Activated CD4-positive, alpha-beta T cell treated with anti-CD3 and anti-CD28 coated beads, Interleukin-2, amount 10 ng/mL, durations not matched to agents 7 days and 5 days (primary cell): ENCODE measurements at places on chromosomes 2 and 18. TPM values are rescaled to one million over a fixed set of nuclear protein-coding genes. Genes with fewer than 3 reads are reported as not detected.
A peak's percentile ranks its signal among the peaks of the same experiment; 100 is the strongest.

DNA sequence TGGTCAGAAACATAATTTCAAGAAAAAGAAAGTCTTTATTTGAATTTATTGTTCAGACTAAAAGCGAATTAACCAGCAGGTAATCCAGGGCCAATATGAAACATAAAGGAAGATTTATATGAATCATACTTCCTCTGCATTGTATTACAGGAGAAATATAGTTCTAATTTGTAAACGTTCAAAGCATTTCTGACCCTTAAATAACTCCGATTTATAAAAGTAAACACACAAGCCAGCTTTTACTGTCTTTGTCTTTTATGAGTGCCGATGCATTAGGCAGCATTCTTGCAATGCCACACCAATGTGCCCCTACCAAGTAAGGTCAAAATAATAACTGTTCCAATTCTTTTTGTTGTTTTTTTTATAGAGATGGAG, 118.8 kb upstream of the RBBP8 start:
- no peaks in the 10 kb centered on the region for H3K4me1 ChIP-seq
- H3K27ac ChIP-seq, result no peak overlapping the region
- H3K36me3 ChIP-seq, result no peaks in the 10 kb centered on the region
- no peak overlapping the region for H3K4me3 ChIP-seq
- no peak for DNase-seq

DNA sequence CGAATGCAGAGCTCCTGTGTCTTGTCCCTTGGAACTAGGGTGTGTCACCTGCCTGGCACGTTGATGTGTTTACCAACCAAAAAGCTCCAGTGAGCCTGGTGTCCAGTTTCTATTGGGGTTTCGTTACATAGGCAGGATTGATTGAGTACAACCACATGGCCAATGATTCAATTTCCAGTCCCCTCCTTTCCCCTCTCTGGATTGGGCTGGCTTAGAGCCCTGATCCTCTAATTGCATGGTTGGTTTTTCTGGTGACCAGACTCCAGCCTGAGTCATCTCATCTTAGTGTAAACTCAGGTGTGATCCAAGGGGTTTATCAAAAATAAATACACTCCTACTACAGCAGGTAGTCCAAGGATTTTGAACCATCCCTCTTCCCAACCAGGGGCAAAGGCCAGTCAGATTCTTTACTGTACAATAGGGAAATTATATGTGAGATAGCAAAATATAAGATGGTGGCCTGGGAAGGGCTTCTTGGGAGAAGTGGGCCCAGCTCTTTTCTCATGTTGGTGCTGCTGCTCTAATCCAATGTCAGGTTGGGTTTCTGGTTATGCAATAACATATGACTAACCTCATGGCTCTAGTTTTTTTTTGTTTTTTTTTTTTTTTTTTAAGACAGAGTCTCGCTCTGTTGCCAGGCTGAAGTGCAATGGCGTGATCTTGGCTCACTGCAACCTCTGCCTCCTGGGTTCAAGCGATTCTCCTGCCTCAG, 64.7 kb upstream of the MGAT5 start:
- H3K27ac ChIP-seq, result no peak overlapping the region
- H3K27me3 ChIP-seq, result no peaks in the 10 kb centered on the region
- no peak for DNase-seq
- peaks cover 31% of the 10 kb centered on the region for H3K36me3 ChIP-seq

DNA sequence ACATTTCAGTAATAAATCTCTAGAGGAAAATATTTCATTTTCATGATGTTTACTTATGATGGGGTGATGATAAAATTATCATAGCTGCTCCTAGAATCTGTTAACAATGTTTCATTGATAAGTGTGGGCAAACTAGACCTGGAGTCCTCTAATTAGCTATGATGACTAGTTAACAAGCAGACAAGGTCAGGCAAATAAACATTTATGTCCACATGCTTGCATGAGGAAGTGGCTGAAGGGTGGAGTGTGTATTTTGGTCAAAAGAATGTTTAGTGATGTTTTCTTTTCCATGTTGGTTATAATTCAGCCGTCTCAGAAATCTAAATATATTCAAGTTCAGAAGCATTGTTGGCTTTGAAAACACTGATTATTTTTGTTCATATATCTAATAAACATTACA, 99.9 kb upstream of the FN1 start:
- peaks cover 2% of the 10 kb centered on the region for H3K27me3 ChIP-seq
- H3K27ac ChIP-seq, result no peak overlapping the region
- no peak overlapping the region for H3K4me3 ChIP-seq
- no peak for DNase-seq

DNA sequence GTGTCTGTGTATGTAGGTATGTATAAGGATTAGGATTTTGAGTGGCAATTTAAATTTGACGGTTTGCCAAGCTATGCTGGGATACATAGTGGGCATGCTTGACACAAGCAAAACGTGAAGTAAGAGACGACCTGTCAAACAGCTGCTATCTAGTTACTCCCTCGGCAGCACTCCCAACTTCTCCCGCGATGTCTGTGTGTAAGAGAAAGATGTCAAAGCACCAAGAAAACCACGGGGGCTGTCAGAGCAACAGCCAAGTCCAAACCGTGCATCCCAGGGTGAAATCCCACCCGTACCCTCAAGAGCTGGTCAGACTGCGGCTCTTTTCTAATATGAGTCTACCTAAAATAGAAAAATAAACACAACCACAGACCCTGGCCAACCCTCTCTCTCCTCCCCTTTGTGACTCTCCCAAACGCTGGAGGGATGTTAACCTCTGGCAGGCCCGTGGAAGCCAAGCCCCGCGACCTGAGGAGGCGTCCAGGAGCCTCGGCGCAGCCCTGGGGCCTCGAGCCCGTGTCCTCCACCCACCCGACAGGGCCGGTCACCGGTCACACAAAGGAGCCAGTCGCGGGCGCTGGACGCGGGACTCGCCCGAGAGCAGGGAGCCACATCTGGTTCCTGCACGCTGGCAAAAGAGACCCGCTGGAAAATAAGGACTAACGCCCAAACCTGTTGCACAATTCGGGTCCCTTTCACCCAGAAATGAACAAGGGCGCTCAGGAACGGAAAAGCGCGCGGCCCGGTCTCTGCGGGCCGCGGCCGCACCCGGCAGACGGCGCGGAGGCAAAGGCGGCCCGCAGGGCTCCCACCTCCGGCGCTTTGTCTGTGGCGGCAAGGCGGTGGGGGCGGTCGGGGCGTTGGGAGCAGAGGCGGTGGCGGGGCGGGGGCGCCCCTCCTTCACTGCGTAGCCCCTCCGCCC, 925 bp downstream of the SESTD1 start:
- DNase-seq, result peak; percentile 33
- H3K27ac ChIP-seq, result peak overlapping the region; percentile 83
- H3K27me3 ChIP-seq, result peaks cover 33% of the 10 kb centered on the region

DNA sequence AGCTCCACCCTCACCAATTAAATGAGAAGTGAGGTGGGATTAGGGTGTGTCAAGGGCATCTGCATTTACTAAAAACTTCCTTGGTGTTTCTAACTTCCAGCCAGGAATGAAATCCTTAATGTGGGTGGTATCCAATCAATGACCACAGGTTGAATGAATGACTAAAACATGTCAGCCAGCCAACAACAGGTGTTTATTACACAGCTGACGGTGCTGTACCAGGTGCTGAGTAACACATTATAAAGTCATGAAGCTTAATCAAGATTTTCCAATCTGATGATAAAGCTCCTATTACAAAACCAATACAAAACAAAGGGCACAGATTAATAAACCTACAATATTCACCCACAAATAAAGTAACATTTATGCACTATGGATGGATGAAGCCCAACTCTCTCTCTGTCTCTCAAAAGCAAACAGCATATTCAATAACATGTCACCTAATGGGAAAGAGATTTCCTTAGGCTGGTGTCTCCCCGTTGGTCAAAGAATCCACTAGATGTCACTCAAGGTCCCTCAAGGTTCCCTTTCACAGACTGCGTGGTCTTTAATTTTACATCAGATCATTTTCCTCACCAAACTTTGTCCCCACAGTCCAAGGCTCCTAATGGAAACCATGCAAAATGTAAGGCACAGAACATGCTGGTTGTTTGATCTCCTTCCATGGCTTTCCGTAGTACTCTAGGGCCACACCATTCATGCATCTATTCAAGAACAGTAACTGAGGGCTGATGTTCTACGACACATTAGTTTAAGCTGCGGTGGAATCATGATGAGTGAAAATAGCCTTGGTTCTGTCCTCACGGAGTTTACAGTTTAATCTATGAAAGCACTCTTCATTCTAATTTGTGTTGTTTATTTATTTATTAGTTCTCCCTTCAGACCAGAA, 6.4 kb upstream of the PTPN4 start:
- H3K36me3 ChIP-seq, result no peaks in the 10 kb centered on the region
- peak; percentile 50 for DNase-seq
- peaks cover 5% of the 10 kb centered on the region for H3K27me3 ChIP-seq
- H3K4me3 ChIP-seq, result no peak overlapping the region
- H3K4me1 ChIP-seq, result peaks cover 5% of the 10 kb centered on the region
- H3K27ac ChIP-seq, result no peak overlapping the region

DNA sequence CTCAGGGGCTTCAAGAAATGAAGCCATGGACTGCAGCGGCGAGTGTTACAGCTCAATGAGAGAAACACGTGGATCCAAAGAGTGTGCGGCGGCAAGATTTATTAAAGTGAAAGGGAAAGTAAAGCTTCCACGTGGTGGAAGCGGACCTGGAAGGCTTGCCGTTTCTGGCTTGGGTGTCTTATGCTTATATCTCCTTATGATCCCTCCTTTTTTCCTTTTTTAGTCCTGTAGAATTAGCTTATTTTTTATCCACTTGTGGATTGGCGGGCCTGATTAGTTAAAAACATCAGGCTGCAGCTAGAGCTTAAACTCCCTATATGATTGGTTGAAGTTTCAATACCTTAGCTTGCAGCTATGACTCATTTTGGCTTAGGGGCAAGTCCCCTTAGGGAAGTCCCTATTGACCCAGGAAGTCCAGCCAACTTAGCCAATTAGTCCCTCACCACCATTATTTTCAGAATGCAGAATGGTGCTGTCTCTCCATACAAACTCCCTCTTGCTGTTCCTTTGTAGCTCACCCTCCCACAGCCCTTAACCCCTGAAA, 11.6 kb upstream of the HNMT start:
- no peaks in the 10 kb centered on the region for H3K4me1 ChIP-seq
- no peak overlapping the region for H3K4me3 ChIP-seq
- no peaks in the 10 kb centered on the region for H3K36me3 ChIP-seq
- DNase-seq, result no peak
- no peak overlapping the region for H3K27ac ChIP-seq

- H3K4me3 ChIP-seq, result no peak overlapping the region
- no peak for DNase-seq
- no peaks in the 10 kb centered on the region for H3K36me3 ChIP-seq
- H3K27ac ChIP-seq, result no peak overlapping the region
- H3K4me1 ChIP-seq, result peaks cover 12% of the 10 kb centered on the region
Measured at GRCh38 chr18:37565977-37566478, 430 bp upstream of the CELF4 start.

DNA sequence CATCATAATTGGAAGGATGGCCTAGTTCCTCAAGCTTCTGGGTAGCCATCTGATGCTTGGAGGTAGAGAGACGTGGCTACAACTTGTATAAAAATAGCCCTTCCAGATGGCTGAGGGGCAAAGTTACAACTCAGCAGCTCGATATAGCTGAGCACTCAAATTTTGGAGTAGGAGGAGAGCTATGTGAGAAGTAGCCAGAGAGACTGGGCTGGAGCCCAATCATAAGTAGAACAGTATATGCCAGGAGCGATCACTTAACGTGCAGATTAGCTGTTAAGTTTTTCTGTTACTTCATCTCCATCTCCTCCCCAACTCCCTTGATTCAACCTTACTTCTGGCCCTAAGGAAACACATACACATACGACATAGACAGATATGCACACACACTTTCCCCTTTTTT, 28.8 kb downstream of the CNRIP1 start:
- H3K27ac ChIP-seq, result no peak overlapping the region
- H3K4me1 ChIP-seq, result no peaks in the 10 kb centered on the region
- H3K36me3 ChIP-seq, result no peaks in the 10 kb centered on the region

DNA sequence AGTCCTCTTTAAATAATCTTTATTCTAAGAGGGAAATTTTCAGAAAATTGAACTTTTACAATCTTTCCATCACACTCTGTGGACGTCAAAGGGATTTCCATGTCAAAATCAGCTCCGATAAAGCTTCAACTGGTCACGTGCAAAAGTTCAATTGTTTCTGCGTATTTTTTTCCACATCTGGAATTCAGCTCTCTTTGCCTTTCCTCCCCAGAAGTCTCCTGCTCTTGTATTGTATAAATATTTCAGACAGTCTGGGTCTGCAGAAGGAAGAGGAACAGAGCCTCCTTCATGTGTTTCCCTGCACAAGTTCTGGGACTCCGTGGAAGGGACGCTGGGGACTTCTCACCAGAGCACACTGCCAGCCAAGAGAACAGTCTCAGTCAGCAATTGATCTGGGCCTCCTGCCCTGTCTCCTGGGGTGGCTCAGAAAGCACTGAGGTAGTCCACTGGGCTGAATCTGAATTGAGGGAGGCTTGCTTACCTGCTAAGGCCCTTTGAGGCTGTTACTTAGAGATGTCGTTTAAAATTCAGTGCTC, 251.5 kb downstream of the TFCP2L1 start:
- DNase-seq, result no peak
- no peaks in the 10 kb centered on the region for H3K4me1 ChIP-seq
- no peaks in the 10 kb centered on the region for H3K36me3 ChIP-seq
- H3K4me3 ChIP-seq, result no peak overlapping the region

DNA sequence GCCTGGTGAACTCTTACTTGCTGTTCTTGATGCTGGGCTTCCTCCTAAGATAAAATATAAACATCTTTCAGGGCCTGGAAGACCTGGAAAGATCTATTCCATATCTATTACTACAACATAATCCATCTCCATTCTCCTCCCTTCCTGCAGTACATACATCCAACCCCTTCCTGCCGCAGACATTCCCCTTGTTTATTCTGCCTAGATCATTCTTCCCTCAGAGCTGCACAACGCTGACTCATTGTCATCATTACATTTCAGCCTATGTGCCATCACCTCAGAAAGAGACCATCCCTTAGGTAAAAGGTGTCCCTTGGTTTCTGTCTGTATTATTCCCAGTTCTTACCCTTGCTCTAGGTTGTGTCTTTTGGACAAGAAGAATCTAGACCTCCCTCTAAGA, 2.5 kb upstream of the CDH7 start:
- no peak for DNase-seq
- peaks cover 10% of the 10 kb centered on the region for H3K27me3 ChIP-seq
- no peak overlapping the region for H3K27ac ChIP-seq
- H3K36me3 ChIP-seq, result no peaks in the 10 kb centered on the region

DNA sequence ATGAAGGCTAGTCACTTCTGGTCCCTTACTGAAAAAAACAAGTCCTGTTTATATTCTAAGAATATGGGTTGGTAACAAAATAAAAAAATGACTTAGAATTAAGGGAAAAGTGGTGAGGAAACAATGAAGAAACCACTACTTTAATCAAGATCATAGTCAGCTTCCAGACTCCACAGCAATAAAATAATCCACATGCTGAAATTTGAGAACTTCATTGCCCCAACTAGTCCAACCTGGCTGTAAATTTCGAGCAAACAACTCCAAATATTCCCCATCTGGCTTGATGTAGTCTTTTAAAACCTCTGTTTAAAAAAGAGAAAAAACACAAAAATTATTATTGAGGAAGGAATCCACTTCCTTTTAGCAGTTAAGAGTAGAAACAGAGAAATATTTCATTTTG, 32.5 kb downstream of the METTL4 start:
- H3K27me3 ChIP-seq, result no peaks in the 10 kb centered on the region
- H3K4me1 ChIP-seq, result peaks cover 2% of the 10 kb centered on the region
- no peak overlapping the region for H3K4me3 ChIP-seq
- no peak overlapping the region for H3K27ac ChIP-seq
- DNase-seq, result no peak

Gene KIAA2012
- total RNA-seq, result not detected

Gene SLC25A52
- not detected for total RNA-seq

Gene L3MBTL4
- total RNA-seq, result 0.27 TPM

Gene HOXD13
- not detected for total RNA-seq

Gene LRP1B
- not detected for total RNA-seq
